Fibroblast of villous mesenchyme (primary cell): ENCODE measurements at places on chromosomes 13 and 19. TPM values are rescaled to one million over a fixed set of nuclear protein-coding genes. Genes with fewer than 3 reads are reported as not detected.

- no peak for DNase-seq
Measured at GRCh38 chr19:35608251-35608650, 4.3 kb upstream of the HAUS5 start.

DNA sequence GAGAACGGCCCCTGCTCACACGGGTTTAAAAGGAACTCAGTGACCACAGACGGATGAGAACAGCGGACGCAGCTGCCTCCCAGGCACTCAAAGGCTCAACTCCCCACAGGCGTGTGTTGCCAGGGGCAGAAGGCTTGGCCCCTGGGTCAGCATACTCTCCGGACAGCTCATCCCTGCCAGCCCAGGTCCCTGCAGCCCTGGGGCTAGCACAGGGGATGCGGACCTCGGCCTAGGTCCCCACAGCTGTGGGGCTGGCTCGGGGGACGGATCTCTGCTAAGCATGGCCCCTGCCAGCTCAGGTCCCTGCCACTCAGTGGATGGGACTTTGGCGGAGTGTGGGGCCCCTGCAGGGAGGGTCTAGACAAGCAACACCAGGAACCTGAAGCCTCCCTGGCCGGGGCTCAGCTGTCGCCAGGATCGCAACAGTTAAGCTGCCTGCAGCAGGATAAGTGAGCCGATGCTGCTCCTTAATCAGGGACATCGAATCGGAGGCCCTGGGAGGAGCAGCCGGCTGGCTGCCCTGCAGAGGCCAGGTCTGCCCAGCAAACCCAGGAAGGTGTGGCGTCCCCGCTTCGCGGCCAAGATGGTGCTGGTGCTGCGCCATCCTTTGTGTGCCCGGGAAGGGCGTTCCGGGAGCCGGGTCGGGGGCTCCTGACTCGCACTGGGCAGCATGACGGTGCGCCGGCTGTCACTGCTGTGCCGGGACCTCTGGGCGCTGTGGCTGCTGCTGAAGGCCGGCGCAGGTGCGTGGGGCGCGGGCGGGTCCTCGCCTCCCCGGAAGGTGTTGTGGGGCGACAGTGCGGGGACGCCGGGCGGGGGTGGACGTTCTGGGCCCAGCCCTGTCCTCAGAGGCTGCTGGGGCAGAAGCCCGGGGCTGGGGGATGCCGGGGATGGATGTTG, 32.5 kb downstream of the MCF2L start:
- DNase-seq: peak; percentile 3

CDX2 gene
- total RNA-seq: not detected in 2 replicates

DNA sequence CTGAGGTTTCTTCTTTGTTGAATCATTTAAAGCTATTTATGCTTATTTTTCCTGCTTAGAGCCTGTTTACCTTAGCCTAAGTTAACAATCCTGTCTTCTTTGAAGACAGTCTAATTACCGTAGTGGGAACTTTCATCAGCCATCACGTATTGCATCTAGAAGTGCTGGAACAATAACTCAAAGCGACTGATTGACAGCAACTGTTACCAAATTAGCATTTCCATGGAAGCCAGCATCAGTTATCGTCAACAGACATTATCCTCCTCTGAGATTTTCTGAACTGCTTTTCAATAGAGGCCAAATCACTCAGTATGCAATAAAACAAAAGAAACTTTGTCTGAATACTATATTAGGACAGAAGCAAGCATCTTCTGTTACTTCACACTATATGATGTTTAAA, 433.3 kb upstream of the SLITRK1 start:
- no peak for DNase-seq

GRCh38 chr13:109803825-109804224, 17.4 kb upstream of the IRS2 start:
- no peak for DNase-seq

ALKBH6 gene
- total RNA-seq: 14.2 and 16.8 TPM in 2 replicates

GRCh38 chr13:112978561-112979405, 9.8 kb downstream of the MCF2L start:
- DNase-seq: no peak

DZIP1 gene
- 38.9 and 44.8 TPM in 2 replicates for total RNA-seq

PBX4 gene
- total RNA-seq: 0.64 and 1.7 TPM in 2 replicates

- no peak for DNase-seq
Measured at GRCh38 chr13:113076681-113077401, 28.8 kb upstream of the F7 start.

HCN2 gene
- 0.32 and 0.86 TPM in 2 replicates for total RNA-seq

GRCh38 chr19:50024719-50025021, 502 bp downstream of the VRK3 start:
- no peak for DNase-seq

DNA sequence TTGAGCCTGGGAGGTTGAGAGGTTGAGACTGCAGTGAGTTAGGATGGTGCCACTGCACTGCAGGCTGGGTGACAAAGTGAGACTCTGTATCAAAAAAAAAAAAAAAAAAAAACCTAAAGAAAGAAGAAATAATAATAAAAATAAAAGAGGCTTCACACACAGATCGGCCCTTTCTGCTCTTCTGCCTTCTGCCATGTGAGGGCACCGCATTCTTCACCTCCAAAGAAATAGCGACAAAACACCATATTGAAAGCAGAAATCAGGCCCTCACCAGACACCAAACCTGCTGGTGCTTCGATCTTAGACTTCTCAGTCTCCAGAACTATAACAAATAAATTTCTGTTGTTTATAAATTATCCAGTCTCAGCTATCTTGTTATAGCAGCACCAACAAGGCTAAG, 3.0 kb downstream of the ZNF649 start:
- no peak for DNase-seq

DNA sequence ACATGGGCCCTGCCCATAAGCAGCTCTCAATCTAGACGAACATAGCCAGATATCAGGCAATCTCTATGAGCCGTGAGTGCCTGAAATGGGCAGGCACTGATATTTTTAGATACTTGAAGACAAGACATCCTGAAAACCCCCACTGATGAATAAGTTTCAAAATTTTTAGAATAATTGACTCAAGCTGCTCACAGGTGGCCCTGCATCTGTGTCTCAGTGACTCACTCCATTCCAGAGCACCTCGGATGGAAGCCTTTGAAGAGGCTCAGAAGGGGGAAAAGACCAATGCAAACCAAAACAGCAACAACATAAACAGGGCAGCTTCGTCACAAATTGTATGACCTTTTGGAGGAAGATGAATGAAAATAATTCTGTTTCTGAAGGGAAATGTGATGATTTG, 42.8 kb upstream of the SLC46A3 start:
- peak; percentile 61 for DNase-seq

GRCh38 chr19:44988896-44989556, 12.2 kb upstream of the RELB start:
- peak; percentile 63 for DNase-seq

GRCh38 chr13:46057256-46058015, 4.9 kb upstream of the ZC3H13 start:
- no peak for DNase-seq

ADAT3 gene
- total RNA-seq: 3.9 and 4.5 TPM in 2 replicates

MBD3L2 gene
- total RNA-seq: not detected in 2 replicates

C13orf42 gene
- not detected in 2 replicates for total RNA-seq

- DNase-seq: no peak
Measured at GRCh38 chr19:34961775-34962686, 2.0 kb downstream of the ZNF792 start.

- no peak for DNase-seq
Measured at GRCh38 chr13:87356314-87356713, 314.9 kb upstream of the SLITRK5 start.

- DNase-seq: no peak
Measured at GRCh38 chr19:2809387-2810140, 10.1 kb upstream of the ZNF554 start.

DNA sequence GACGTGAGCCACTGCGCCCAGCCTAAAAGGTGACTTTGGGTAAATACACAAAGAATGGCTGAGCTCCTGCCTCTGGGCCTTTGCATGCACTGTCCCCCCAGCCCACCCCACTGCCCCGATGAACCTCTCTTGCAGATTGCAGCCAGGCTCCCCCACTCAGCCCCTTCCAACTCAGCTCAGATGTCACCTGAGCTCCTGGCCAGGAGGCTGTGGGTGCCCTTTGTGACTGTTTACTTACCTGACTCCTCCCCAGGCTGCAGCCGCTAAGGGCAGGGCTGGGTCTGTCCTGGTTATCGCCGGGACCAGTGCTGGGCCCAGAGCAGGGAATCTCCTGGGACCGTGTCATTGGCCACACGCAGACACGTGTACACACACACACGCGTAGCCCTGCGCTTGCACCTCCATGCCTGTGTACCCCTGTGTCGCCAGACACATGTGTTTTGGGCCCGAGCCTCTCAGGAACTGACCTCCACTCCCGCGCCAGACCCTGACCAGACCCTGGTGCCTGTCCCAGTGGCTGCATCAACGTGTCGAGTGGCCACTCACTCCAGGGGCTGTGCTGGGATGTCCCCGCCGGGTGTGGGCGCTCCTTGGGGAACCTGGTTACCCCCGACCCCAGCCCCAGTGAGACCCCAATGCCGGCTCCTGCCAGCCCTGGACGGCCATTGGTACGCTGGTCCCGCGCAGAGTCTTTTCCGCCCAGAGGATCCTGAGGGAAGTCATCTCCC, 18.7 kb downstream of the EFNA2 start:
- no peak for DNase-seq

DNA sequence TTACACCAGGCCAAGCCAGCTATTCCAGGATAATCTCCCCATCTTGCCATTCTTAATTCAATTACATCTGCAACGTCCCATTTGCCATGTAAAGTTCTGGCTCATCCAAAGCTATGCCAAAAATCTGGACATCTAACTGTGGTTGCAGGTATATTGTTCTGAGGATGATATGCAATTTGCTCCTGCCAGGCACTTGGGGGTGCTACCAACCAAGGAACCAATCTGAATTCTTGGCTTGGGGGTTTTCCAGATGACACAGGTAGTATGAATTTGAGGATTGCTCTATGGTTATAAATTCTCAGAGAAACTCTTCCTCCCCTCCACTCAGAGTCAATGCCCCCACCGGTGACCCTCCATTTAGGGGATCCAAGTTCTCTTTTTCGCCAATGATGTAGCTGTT, 33.0 kb downstream of the CRYL1 start:
- peak; percentile 30 for DNase-seq

NCAN gene
- total RNA-seq: under 0.01 TPM in 1 of 2 replicates, not detected in the other

SPACA4 gene
- total RNA-seq: not detected in 2 replicates
